ENCODE measurements at places on chromosomes 2 and 18.

DNA sequence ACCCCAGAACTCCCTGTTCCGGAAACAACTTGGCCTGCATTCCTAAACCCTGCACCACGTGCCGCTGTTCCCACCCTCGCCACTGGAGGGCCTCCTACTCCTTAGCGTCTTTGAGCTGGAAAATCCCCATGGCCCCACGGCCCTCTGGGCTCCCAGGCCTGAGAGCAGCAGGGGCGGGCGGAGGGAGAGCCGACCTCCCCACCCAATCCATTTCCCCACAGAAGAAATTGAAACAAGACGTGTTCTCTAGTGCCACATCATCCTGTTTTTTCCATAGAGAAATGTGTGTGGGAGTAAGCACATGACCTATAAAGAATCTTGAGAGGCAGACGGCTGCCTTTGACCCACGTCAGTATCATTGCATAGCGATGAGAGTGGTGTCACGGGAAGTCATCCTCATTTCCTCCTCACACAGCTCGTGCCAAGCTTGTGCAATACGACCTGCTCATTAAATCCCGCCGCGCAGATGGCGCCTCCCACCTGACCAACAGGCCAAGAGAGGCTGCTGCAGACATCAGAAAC is 79.2 kb downstream of the LAMA1 start:
- DNase-seq: peak; percentile 99

- no peak for DNase-seq
These were observed 20.1 kb downstream of the CAPN13 start for GRCh38 chr2:30786923-30787685.

GRCh38 chr2:161388146-161388779 is 27.8 kb upstream of the TBR1 start:
- DNase-seq: no peak

- DNase-seq: no peak
These were observed 678 bp upstream of the OTX1 start for GRCh38 chr2:63049970-63050333.

DNA sequence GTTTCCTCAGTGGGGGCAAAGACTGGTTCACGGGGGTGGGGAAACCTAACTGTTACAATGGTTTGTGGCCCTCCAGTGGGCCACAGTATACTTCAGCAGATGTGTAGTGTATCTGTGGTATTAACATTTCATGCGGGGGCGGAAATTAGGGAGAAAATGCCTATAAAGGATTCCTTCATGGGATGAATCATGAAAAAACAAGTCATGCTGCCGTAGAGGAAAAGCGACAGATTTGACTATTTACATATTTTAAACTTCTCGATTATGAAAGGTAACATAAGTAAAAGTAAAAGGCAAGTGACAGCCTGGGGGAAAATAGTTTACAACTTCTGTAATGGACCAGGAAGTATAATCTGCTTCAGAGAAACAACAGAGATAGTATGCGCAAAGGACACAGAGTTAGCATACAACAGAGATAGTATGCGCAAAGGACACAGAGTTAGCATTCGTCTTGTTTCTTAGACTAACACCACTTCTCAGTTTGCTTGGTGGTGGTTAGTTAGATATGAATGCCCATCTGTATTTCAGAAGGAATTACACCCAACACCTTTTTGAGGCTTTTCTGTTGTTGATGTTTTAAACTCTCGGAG is 41.1 kb downstream of the MRPS9 start:
- DNase-seq: peak; percentile 77

GRCh38 chr2:128317181-128317898 is 1.3 kb downstream of the HS6ST1 start:
- no peak for DNase-seq

DNA sequence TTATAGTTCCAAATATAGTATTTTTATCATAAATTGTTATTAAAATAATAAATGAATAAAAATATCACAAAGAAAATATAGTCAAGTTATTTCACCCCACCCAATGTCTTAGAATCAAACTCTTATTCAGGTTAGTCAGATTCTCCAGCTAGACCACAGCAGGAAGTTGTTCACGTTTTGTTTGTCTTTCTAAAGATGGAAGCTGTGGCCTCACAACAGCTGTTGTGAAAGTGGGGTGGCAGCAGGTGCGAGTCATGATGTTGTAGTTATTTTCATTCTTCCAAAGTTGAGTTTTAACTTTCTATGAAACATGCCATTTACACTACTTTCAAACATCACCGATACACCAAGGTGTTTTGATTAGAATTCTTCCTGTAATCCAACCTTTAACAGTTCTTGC is 272.9 kb downstream of the SLC8A1 start:
- DNase-seq: no peak

DNA sequence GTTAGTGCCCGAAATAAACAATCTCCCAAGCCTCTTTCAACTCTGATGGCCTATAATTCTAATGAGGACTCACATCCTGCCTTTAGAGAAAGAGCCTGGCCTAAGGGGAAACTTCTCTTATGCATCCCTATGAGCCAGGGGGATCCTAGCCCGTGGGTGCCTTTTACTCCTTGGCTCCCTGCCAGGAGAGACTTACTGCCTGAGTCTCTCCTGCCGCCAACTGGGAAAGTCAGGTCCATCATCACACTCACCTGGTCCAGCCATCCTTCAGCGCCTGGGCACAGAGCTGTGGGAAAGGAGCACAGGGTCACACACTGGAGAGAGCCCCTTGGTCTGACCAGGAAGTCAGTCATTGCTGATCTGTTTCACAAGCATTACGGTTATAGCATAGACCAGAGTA is 24.1 kb downstream of the ENOSF1 start:
- DNase-seq: no peak

GRCh38 chr2:220127876-220128275 is 500.4 kb downstream of the SLC4A3 start:
- peak; percentile 74 for DNase-seq

- peak; percentile 45 for DNase-seq
These were observed 124.6 kb downstream of the TFCP2L1 start for GRCh38 chr2:121160366-121160765.

- DNase-seq: no peak
These were observed 398.3 kb downstream of the TGIF1 start for GRCh38 chr18:3848316-3848715.

GRCh38 chr18:59763541-59764136 is 66.4 kb upstream of the CCBE1 start:
- DNase-seq: no peak
